ENCODE measurements at places on chromosomes 2 and 18.

- DNase-seq = no peak
Observed at GRCh38 chr2:64114912-64115277, 29.3 kb downstream of the PELI1 start.

- DNase-seq = no peak
Observed at GRCh38 chr18:448116-448790, 52.2 kb downstream of the COLEC12 start.

GRCh38 chr2:139142252-139142880 lies 362.2 kb upstream of the NXPH2 start:
- DNase-seq = no peak

- no peak for DNase-seq
Observed at GRCh38 chr2:133633881-133634409, 65.7 kb upstream of the NCKAP5 start.

GRCh38 chr18:48026216-48026615 lies 95.8 kb upstream of the SMAD2 start:
- DNase-seq = no peak

DNA sequence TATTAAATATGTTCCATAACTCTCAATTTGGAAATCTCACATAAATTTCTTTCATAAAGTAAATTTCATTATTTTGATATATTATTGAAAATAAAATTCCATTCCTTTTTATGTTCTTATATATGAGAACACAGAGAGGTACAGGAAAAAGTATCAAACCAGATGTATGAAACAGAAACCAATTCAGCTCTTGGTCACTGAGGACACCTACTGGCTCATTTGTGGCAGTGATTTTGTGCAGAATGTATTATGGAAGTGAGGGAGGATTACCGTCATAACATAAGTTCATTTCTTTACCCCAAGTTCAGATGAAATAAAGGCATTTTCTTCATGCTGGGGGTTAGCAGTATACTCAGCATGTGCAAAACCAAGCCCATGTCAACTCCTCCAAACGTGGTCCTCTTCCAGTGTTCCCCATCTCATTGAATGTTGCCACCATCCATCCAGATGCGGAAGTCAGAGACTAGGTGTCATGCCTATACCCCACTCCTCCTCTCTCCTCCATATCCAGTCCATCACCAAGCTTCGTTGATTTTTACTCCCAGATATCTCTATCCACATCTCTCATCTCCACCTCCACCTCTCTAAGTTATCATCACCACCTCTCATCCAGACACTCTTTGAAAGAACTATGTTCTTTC lies 41.7 kb upstream of the MALL start:
- no peak for DNase-seq

- DNase-seq = no peak
Observed at GRCh38 chr18:12478269-12479047, 70.7 kb downstream of the PRELID3A start.

All from HL-60 (cell line).